Spinal cord (tissue), 10 donors: ENCODE measurements at places on chromosomes 12 and 14. TPM values are rescaled to one million over a fixed set of nuclear protein-coding genes. Genes with fewer than 3 reads are reported as not detected.
A peak's percentile ranks its signal among the peaks of the same experiment; 100 is the strongest.

- no peak for DNase-seq
Observed at GRCh38 chr12:104546575-104546974, 89.8 kb downstream of the CHST11 start.

DNA sequence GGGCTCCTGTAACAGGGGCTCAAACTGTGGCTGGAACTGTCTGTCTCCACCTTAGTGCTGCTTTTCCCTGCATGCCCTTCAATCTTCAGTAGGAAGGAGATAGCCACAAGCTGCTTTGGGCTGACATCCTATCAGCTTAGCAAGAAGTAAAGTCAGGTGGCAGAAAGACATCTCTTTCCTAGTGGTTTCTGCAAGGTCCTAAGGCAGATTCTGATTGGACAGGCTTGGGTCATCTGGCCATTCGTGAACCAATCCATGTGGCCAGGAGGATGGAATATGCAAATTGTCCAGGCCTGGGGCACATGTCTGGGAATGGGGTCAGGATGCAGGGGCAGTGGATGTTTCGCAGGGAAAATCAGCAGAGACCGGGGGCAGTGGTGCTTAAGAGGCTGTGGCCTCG, 5.2 kb downstream of the RITA1 start:
- no peak for DNase-seq

DNA sequence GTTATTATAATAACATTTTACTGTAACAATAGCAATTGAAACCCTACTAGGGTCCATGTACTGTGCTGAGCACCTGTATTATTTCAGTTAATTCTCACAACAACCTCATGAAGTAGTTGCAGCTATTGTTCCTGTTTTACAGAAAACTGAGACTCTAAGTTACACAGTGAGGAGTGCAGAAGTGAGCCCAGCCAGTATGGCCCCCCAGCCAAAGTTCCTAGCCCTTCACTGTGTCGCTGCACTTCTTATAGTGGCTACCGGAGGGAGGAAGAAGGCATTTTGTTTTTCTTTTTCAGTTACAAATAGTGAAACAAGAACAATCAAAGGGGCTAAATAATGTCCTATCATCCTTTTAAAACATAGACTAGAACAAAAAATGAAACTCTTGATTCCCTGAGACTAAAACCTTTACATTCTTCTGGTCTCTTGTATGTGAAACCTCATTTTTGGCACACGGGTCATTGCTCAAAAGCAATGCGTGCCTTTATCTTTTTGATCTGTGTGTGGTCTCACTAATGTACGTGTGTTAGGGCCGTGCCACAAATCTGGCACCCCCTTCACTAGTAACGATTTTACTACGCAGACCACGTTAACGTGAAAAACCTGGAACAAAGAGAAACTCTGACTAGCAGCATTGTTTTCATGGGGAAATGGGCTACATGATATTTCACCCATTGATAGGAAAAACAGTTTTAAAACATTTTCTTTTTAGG, 88.7 kb downstream of the LLPH start:
- DNase-seq = peak; percentile 19

DNA sequence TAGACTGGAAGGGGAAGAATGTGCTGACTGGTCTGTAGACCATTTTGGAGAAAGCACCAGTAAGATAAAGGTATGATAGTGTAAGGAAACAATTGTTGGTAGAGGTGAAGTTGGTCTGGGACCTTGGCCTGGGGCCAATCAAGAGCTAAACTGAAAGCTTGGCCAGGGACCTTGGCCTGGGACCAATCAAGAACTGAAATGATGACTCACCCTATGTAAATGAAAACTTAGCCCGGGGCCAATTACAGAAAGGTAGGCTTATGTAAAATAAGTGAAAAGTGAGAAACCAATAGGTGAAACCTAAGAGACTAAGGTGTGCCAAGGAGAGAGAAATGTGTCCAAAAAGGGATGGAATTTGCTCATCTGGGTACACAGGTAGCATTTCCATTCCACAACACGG, 776.0 kb downstream of the C12orf50 start:
- no peak for DNase-seq

DNA sequence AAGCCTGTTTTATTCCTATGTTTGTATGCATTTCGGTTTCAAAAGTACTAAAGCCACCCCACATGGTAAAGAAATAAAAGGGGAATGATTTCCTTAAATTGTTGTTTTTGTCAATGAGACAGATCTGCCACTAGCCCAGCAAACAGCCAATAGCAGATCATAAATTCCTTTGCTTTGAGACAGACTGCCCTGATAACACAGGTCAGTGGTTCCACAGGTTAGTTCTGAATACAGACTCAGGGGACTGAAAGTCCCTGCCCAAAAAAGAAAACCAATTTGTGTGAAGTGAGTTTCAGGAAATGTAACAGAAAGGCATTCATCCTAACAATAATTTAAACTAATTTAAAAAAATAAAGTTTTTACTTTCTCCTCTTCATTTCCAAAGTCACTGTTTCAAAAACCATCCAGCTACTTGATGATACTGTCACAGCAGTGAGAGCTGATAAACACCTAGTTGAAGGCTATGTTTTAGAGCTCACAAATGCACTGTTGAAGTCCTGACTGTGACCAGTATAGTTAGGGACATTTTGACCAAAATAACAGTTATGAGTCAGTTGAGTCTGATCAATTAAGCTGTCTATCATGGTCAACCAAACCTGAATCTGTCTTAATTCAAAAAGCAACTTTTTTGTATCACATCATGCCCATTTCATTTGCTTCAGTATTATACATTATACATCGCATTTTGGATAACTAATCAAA, 77.7 kb downstream of the LGR5 start:
- DNase-seq = no peak

DNA sequence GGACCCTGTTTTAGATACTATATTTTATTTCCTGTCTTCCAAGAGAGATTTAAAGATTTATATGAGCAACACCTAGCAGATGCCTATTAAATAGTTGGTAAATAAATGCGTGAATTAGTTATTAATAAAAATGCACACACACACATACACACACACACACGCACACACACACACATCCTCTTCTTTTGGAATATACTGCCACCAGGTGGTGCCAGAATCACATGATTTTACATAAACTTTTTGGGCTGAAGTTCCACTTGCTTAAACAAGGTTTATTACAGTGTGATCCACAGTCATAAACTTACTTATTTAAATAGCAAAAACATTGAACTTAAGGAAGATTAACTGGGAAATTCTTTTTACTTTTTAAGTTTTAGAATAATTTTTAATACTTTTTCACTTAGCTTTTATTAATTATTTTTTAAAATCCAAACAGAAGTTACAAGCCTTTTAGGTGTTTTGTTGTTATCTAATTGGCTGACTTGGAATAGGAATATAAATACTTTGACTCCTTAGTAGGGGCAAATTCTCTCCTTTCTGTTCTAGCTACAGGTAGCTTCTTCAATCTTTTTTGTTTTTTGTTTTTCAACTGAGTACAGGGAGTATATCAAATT, 17.5 kb downstream of the RAD51B start:
- DNase-seq = no peak

DNA sequence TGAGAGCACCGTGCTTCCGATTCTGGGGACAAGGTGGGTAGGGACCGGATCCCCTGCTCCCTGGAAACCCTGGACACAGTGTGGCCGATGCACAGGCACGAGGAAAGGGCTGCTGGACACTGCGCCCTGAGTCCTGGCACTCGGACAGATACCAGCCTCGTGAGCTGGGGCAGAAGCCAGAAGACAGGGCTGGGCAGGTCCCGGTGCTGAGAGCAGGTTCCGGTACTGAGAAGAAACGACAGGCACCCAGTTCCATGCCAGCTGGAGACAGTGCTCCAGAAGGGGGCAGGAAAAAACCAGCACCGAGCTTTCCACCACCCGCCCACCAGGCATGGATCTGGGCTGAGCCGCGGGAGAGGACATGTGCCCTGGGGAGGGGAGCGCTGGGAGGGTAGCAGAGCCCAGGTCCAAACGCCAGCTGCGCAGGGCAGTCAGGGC, 6.5 kb downstream of the XRCC3 start:
- DNase-seq = no peak

DNA sequence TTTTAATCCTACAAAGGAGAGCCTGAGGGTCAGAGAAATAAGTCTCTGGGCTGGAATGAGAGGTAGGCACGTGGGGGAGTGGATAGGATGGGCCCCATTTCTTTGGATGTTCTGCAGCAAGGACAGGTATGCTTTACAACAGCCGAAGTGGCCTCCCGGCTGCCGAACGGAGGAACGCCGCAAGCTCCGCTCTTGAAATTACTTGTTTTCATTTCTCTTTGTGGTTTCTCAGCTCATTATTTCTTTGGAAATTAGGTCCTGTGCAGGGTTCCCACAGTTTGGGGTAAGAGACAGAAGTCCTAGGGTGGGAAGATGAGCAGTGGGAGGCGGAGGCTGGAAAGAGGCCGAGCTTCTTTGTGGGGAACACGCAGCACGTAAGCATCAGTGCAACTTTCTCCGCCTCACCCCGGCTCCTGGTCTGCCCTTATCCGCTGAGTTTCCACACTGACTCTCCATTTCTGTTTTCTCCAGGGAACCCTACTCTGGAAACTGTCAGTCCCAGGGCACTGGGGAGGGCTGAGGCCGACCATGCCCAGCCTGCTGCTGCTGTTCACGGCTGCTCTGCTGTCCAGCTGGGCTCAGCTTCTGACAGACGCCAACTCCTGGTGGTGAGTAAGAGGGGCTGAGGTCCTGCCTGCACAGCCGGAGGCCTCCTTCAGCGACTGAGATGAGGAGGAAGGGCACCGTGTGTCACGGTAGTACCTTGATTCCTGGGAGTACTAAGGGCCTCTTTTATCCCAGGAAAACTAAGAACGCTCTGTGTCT, 2.0 kb downstream of the WNT5B start:
- no peak for DNase-seq

DNA sequence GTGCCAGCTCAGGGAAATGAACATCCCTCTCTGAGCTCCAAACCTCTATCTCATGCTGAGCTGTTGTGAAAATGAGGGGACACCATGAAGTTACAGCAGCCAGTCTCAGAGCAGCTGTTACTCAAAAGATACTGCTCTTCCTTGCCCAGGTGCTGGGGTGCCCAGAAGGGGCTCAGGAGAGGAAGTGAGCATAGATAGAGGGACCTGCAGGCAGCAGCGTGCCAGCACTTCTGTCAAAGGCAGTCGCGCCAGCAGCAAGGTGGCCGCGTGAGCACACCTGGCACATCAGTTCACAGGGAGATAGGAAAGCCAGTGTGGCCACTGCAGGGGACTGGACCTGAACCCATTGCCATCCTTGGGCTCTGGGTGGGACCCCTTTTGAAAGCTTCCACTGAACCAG, 27.8 kb downstream of the C14orf132 start:
- no peak for DNase-seq

DNA sequence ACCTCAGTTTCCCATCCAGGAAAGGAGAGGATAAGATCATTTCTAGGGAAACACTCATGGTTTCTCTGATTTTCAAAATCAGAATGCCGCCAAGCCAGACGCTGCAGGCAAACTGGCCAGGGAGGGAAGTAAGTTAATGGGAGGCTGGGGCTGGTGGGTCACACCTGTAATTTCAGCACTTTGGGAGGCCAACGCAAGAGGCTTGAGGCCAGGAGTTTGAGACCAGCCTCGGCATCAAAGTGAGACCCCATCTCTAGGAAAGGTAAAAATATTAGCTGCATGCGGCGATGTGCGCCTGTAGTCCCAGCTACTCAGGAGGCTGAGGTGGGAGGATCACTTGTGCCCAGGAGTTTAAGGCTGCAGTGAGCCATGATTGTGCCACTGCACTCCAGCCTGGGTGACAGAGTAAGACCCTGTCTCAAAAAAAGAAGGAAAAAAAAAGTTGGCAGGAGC, 587 bp downstream of the SELPLG start:
- no peak for DNase-seq

DNA sequence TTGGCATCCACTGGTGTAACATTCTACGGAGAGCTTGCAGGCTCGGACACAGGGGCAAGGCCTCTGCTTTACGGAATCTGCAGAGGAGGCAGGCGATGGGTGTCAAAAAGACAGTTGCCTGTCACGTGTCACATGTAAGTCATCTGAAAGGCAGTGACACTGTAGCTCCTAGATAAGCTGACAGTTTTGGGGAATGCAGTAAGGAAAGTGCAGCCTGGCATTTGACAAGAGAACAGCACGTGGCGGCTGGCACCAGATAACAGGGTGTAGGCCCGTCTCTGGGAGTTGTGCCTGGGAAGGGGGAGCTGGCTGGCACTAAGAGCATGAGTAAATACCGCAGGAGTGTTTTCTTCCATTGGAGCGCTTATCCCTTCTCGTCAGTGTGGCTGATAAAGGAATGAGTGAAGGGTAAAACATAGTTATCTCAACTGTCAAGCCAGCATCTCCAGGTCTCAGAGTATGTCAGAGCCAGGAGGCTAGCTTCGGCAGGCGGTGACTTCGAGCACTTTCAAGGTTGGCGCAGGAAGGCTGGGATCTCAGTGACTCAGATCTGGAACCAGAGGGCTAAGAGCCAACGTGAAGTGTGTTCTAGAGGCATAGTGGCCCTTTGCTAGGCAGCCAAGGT, 26.1 kb downstream of the ADCK1 start:
- no peak for DNase-seq

DNA sequence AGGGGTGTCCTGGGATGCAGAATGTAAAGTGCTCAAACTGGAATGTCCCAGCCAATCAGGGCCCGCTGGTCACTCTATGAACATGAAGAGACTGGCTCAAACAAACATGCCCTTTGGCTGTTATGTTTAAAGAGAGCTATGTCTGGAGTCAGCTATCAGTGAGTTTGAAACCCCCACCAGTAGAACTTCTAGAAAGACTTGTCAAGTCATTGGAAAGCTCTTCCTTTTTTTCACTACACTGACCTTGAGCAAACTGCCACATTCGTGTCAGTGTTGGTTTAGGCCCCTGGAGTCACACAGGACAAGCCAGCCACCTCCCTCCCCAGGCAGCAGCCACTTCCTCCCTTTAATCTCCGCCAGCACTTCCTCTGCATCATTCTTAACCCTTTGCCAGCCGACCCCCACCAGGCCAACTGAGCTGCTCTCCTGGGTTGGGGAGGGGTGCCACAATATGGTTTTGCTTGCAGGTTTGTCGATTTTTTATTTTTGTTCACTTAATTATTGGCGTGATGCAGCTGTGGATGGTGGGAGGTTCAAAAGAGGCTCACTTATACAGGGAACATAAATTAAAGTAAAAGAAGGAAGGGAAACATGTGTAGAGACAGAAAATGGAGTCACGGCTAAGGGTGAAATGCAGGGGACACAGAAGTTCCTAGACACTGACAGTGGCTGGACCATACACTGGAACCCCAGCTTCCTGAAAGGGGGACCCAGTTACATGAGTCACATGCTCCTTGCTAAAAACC, 25.3 kb downstream of the CMKLR1 start:
- no peak for DNase-seq

DNA sequence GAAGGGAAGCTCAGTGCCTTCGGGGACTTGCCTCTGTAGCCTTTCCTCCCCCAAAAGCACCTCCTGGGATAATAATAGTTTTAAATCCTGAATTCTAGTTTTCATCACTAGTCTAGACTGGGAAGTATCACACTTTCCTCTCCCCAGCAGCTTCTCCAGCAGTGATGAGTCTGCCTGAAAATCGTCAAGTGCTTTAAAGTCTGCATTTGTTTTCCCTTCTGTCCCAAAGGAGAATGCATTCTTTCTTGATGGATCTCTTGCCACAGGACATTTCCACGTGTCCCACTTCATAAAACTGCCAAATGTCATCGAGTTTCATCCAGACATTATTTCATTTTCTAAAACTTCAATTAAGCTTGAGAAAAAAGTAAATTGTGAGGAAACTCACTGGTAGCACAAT, 15.0 kb downstream of the CSRP2 start:
- DNase-seq = no peak

The TMEM30B gene
- 2.9 TPM for polyA plus RNA-seq

The DCN gene
- polyA plus RNA-seq = 296 TPM

The STON2 gene
- 36.7 TPM for polyA plus RNA-seq

The MED6 gene
- 29.4 TPM for polyA plus RNA-seq

The GPR65 gene
- polyA plus RNA-seq = 0.65 TPM

The PIK3C2G gene
- 0.17 TPM for polyA plus RNA-seq

The UNC79 gene
- 15.0 TPM for polyA plus RNA-seq
